Activated naive CD4-positive, alpha-beta T cell treated with Interleukin-2 at 50 U/mL for 16 hours (primary cell): ENCODE measurements at places on chromosomes 12 and 14.

DNA sequence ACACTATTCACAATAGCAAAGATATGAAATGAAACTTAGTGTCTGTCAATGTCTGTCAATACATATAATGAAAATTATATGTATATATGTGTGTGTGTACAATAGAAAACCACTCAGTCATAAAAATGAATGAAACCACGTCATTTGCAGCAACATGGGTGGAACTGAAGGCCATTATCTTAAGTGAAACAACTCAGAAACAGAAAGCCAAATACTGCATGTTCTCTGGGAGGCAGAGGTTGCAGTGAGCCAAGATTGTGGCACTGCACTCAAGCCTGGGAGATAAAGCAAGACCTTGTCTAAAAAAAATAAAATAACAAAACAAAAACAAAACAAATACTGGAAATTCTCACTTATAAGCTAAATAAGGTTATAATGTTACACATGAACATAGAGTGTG lies 16.7 kb upstream of the E2F7 start:
- no peak for DNase-seq

DNA sequence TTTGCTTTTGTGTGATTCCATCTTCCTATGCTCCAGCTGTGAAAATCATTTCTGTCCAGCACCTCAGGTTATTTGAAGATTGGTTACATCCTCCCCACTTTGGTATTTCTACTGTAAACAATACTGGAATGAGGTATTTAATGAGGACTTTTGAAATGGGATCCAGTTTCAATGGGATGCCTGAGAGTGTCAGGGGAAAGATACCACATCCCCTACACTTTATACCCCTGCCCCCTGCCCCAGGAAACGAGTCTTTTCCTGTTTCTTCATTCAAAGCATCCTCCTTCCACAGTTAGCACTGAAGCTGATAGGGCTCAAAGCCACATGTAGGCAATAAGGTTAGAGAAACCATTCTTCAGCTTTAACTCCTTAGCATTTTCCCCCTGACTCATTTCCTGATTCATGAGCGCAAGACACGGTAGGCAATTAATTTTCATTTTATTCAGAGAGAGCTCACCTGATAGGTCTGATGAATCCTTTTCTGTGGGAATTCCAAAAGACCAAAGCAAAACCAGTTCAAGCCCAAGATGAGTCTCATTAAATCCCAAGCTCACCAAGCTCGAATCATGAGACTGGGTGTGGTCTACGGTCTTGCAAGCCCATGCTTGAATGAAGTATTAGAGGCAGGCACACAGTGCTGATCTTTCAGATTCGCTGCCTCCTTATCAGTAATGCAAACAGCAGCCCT lies 143.6 kb upstream of the CRY1 start:
- DNase-seq, result no peak

- no peak for DNase-seq
These were observed 232.7 kb upstream of the ABCD2 start for GRCh38 chr12:39852346-39852745.

GRCh38 chr12:96327346-96327745 lies 72.9 kb downstream of the CDK17 start:
- DNase-seq, result no peak

- no peak for DNase-seq
These were observed 683.2 kb upstream of the FOXG1 start for GRCh38 chr14:28083389-28083788.

DNA sequence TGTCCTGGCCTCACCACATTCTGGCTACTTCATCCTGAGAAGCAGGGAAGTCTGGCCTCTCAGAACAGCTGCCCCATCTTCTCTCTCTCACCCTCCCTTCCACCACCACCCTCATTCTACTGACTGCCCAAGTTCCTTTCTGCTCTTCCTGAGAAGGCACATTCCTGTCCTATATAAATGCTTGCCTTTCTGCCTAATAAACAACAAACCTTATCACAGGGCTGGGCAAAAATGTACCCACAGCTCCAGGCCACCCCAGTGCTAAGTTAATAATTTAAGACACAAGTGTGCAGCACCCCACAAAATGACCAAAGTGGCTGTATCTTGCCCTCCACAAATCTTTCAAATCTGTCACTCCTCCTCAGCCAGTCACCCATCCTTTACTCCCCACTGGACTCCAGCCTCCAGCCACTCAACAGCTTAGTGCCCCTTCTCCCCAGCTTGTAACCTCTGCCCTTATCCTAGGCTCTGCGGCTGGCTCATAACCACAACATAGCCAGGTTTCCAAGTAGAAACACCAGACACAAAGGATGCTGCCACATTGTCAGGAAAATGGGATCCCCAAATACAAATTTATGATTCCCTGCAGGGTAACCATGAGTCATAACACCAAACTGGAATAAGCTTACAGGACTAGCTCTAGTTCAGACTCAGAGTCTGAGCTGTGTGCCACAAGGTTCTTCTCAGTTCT lies 15.0 kb downstream of the OXA1L start:
- no peak for DNase-seq

DNA sequence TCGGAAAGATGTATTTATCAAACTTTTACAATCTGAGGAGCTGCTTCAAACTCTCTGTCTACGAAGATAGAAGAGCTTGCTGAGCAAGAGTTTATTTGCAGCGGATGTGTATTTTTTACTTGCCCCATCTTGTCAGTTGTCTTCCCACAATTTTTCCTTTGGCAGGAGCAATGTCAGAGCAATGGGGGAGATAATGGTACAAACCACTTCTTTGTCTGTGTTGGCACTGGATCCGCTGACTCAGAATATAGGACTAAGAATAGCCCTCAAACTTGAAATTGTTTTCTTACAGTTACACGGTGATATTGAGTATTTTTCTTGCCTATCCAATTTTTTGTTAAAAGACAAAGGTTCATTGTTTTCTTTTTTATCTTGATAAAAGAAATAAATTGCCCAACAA lies 27.6 kb downstream of the HELB start:
- no peak for DNase-seq

GRCh38 chr12:31853977-31854376 lies 105.2 kb upstream of the RESF1 start:
- no peak for DNase-seq

DNA sequence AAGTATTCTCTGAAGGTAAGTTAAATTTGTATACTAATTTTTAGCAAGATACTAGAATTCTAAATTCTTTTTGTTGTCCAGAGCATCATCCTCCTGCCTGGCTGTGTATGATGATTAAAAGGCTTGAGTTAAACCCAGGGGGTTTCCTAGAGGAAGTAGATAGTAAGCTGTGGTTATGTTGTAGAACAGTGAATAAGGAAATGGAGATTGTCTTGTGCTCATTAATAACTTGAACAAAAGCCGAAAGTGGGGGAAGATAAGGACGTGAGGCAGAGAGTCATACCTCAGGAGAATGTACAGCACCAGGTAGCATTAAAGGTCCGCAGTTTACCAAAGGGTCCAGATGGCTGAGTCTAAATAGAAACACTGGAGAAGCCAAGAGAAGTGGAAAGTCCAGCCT lies 42.0 kb downstream of the CKB start:
- no peak for DNase-seq

GRCh38 chr12:105995961-105996431 lies 142.8 kb downstream of the NUAK1 start:
- no peak for DNase-seq

- no peak for DNase-seq
These were observed at the start of gene FGF6 for GRCh38 chr12:4445156-4446101. Gene FGF6, minus strand, starts transcription at chr12:4445815. Its CDS starts 245 bp downstream, at chr12:4445570.

DNA sequence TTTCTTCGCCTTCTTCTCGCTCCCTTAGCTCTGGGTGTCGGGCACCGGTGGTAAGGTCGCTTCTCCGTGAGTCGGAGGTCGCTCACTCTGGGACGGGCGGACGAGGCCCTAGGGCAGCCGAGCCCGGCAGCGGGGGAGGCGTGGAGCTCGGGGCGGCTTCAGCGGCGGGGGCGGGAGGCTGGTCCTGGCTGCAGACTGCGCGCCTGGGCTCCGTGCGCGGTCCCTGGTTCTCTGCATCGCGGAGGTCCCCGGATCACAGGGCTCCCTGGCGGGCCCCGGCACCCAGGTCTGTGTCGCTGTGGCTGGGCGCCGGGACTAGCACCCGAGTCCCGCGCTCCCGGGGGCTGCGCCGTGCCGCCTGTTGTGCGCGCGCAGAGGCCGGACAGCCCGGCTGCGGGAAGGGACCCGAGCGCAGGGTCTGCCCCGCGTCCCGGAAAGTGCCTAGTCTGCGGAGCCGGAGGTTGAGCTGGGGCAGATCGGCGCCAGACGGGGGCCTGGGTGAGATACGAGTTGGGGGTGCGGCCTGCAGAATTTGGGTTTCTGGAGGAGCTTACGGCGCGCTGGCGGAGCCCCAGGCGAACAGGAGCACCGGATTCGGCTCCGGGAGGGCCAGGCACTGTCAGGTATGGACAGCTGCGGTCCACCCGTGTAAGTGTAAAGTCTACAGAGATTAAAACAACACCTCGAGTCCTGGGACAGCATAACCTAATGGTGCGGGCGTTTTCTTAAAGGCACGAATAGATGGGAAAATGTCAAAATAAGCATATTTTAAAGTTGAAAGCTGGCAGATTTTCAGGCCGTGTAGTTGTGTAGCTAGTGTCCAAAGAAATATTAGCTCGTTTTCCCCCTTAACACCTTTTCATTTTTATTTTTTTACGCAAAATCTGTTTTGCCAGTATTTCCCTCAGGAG lies 713 bp downstream of the FRMD6 start:
- peak; percentile 37 for DNase-seq

DNA sequence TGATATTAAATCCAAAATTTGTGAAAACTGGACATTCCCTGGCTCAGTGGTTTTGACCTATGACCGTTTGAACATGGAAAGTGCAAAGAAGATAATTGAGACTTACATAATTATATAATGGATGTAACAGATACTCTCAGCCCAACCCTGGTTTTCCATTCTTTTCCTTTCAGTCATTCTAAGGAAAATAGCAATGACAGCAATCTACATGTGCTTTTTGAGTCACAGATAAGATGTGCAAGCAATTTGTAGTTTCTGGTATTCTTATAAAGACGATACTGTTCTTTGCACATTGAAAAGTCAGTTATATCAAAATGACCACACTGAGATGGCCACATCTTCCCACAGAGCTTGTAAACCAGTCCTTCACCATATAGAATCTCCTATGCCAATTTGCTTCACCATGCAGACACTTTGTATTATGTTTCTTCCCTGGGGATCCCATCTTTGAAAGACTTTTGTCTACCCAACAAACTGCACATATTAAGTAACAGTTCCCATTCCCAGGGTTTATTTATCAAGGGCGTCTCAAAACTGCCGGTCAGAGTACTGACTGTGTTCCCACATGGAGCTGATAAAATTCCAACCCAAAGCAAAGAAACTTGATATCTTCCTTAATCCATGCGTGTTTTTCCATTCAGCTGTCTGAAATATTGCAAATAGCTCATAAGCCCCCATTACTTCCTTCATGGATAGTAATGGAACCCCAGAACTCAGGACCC lies 34.8 kb downstream of the PLXNC1 start:
- DNase-seq, result no peak

GRCh38 chr12:98067795-98068194 lies 447.6 kb upstream of the TMPO start:
- no peak for DNase-seq

GRCh38 chr12:127980585-127980984 lies 286.4 kb upstream of the TMEM132C start:
- DNase-seq, result no peak

GRCh38 chr12:131607658-131608447 lies 103.0 kb upstream of the SFSWAP start:
- peak; percentile 42 for DNase-seq

DNA sequence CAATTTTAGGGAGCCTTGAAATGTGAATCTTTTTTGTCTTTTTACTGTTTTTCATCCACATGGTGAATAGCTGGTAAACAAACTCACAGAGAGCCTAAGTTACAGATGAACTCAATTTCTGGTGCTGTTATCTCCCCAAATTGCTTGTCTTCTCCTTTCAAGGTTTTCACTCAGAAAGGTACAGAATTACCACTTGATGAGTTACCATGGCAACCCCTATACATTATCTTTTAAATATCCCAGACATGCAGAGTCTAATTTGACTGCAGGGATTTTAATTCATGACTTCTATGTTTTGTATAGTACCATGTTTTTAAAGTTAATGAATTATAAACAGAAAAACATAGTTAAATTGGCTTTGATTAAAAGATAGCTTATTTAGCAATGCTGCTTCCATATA lies 203.7 kb downstream of the PELI2 start:
- no peak for DNase-seq

GRCh38 chr12:116087962-116088361 lies 189.5 kb downstream of the MED13L start:
- DNase-seq, result no peak

DNA sequence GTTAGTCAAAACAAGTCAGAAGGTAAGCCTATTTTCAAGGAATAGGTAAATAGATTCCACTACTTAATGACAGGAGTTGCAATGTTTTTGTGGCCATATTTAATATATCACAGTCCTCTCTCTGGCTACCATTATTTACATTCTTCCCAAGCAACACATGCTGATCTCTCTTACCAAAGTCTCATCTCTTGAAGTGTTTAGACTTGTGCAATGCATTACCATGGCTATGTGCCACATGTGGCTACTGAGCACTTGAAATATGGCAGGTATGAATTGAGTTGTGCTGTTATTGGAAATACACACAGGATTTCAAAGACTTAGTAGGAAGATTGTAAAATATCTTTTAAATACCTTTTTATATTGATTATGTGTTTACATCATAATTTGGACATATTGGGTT lies 262.4 kb upstream of the PDE3A start:
- no peak for DNase-seq

- DNase-seq, result no peak
These were observed 119.8 kb downstream of the KICS2 start for GRCh38 chr12:64102339-64102738.

DNA sequence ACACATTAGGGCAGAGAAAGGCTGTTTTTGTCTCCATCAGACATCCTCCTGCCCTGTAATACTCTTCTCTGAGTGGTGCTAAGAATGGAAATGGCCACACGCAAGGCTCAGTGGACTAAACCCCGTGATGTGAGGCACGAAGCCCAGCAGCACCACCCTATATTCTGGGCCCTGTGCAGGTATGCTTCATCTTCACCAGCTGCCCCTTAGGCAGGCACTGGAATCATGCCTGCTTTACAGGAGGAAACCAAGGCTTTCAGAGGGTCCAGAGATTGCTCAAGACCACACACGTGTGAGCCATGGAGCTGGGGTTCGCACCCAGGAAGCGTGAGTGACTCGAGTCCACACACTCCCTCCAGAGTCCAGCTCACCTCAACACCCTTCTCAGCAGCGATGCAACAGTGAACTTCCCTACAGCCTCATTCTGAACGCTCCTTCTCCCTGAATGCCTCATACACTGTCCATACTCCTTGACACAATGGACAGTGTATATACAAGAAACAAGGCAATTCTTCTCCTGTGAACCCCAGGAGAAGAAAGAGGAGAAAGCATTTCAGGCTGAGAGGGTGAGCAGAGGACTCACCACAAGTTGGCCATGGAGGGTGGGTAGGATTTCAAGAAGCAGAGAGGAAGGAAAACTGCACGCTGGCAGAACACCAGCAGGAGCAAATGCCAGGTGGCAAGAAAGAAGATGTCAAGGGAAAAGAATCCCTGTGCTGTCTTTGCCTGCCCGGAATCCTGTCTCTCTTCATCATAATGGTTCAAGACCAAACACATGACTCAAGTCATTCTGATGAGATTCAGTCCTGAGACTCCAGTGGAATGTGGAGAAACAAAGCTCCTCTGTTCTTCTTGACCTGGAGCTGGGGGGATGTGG lies 39.1 kb downstream of the NT5DC3 start:
- no peak for DNase-seq
